ENCODE measurements at places on chromosomes 1 and 21. TPM values are rescaled to one million over a fixed set of nuclear protein-coding genes. Genes with fewer than 3 reads are reported as not detected.

FCRL3 gene
- total RNA-seq, result not detected

PLA2G2A gene
- total RNA-seq, result not detected

TCEANC2 gene
- total RNA-seq, result 2.6 TPM

CYP4X1 gene
- not detected for total RNA-seq

PDZK1 gene
- total RNA-seq, result 0.95 TPM

S100A7A gene
- total RNA-seq, result not detected

DYNLT5 gene
- total RNA-seq, result not detected

CTH gene
- 1.5 TPM for total RNA-seq

ITLN1 gene
- total RNA-seq, result not detected

FMO3 gene
- total RNA-seq, result not detected

CDC42BPA gene
- 6.4 TPM for total RNA-seq

All from A549 treated with RU486 at 1 μM for 4 hours (cell line).